ENCODE measurements at places on chromosomes 5 and 9.
A peak's percentile ranks its signal among the peaks of the same experiment; 100 is the strongest.

DNA sequence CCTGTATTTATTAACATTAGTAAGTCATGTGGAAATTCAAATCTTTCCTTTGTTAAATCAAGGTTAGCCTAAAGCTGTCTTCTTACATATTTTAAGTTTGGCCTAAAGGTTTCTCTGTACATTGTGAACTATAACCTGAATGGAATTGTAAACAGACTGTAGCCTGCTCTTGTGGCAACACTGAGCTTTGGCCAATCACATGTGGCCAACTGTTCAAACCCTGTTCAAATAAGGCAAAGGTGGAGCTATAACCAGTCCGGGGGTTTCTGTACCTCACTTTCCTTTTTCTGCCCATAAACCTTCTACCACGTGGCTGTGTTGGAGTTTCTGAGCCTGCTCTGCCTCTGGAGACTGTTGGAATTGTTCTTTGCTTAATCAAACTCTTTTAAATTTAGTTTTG lies 3.3 kb upstream of the HAPLN1 start:
- DNase-seq = no peak

DNA sequence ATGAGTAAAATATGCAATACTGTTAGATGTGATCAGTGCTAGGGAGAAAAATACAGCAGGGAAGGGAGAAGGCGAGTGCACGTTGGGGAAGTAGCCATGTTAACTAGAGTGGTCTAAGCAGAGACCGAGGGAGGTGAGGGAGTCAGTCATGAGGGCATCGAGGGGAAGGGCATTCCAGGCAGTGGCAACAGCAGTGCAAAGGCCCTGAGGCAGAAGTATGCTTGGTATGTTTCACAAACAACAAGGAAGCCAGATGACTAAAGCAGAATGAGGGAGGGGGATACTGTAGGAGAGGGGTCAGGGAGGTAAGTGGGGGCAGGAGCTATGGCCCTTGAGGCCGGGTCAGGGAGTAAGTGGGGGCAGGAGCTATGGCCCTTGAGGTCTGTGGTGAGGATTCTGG lies 123.3 kb upstream of the BOD1 start:
- DNase-seq = no peak

- peak; percentile 86 for DNase-seq
These were observed at the start of gene TNIP1 for GRCh38 chr5:151080613-151081430. Gene TNIP1, minus strand, starts transcription at chr5:151081034. Its CDS starts 15,939 bp downstream, at chr5:151065095.

GRCh38 chr9:126490214-126490631 lies 123.5 kb upstream of the LMX1B start:
- no peak for DNase-seq

DNA sequence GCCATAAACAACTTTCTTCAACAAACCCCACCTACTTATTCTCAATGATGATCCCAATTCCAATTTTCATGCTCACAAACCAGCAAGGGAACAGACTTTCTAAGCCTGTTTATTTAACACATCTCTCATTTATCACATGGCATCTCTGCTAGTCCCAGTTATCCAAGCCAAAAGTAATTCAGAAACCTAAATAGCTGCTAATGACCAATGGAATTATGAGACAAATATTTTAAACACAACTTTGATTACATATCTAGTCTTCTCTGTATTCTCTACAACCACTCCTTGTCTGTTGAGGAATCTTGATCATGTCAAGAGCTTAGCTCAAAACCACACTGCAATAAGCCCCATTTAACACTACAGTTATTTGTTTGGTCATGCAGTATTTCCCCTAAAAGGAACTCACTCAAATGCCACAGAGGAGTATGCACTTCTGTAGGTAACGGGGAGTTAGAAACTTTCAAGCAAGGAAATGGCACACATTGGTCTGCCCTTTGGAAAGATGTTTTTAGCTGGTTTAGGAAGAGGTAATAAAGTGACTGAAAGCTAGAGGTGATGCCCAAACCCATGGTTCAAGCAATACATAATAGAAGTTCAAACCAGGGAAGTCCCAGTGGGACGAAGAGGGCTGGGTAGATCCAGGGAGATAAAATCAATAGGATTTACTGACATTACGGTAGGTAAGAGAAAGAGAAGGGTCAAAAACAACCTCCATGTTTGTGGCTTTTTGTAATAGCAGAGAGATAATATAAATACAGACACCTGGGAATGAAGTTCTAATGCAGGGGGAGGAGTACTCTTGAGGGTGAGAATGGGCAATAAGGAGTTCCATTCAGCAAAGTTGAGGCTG lies 42.1 kb upstream of the HTR4 start:
- no peak for DNase-seq

DNA sequence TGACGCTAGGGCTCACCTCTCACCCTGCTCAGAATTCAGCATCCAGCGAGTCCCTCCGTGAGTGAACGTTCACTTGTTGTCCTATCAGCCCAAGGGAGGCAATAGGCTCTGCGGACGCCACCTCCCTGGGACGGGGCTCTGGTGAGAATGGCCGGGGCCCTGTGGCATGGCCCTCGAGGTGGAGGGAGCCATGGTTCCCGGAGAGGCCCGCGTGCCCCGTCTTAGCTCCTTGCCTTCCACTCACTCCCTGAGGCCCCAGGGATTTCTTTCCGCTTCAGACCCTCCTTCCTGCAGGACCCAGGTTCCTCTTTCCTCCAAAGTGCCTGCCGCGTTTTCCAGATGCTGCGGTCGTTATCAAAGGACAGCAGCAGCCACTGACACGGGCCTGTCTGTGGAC lies 21.5 kb downstream of the EXOC3 start:
- DNase-seq = no peak

DNA sequence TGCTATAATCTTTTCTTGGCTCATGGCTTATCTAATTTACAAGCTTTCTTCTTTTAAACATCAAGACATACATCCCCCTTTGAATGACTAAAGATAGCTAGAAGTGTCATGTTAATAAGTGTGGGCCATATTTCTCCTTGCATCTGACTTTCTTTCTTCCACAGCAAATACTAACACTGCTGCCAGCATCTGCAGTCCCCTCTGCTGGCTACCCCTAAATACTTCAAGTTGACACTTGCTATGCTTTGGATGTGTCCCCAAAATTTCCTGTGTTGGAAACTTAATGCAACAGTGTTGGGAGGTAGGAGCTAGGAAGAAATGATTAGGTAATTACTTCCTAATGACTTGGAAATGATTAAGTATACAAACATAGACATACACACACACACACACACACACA lies 459.0 kb upstream of the ST8SIA4 start:
- DNase-seq = no peak

DNA sequence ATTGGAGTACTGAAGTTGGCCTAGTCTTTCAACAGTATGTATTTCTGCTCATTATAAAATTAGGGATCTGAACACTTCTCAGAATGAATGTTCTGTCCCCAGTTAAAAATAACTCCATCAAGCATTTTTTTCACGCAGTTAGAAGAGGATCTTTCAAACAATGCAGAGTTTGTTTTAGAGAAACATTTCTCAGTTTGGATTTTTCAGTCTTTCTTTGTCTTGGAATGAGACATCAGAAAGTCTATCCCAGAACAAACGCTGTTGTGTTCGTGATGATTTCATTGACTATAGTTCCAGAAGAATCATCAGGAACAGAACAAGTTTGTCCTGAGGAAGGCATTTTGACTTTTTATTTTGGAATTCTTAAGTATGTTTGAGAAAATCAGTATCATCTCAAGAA lies 218.7 kb downstream of the ARRDC3 start:
- DNase-seq = no peak

GRCh38 chr5:27403243-27403882 lies 365.0 kb upstream of the CDH9 start:
- no peak for DNase-seq

GRCh38 chr5:87321605-87322004 lies 53.9 kb downstream of the RASA1 start:
- DNase-seq = no peak

GRCh38 chr5:53219610-53220009 lies 110.1 kb upstream of the MOCS2 start:
- no peak for DNase-seq

DNA sequence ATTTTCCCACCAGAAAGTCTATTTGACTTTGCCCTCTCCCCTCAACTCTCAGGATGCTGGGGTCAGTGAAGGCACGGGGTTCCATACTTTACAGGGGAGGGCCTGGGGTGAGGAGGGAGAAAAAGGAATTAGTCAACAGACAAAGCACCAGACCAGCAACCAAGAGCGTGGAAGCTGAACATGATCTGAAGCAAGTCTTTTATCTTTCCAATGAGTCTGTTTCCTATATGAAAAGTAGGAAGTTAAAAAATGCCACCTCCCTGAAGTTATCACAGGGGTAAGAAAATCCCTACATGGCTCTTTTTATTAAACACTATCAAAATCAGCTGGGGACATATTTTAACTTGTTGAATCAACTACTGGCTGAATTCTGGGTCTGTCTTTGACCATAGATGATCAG lies 337.0 kb downstream of the TRPM3 start:
- no peak for DNase-seq

DNA sequence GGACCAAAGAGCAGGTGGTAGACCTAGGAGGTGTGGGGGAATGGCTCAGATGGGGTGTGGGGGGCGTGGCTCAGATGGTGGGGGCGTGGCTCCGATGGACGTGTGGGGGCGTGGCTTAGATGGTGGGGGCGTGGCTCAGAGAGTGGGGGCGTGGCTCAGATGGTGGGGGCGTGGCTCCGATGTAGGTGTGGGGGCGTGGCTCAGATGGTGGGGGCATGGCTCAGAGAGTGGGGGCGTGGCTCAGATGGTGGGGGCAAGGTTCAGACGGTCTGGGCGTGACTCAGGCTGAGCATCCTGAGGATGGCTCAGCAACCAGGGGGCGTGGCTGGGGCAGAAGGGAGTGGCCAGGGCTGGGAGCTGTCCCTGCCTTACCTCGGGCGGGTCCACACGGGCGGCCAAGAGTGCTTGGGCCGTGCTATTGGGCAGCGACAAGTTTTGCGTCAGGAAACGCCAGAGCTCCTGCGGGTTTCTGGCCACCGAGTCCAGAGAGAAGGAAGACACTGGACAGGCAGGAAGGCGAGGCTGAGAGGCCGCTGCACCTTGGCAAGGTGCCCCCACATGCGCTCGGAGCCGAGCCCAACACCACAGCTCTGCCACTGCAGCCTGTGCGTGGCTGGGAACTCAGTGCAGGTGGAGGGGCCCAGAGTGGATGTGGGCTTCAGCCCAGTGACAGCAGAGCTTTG lies 5.9 kb downstream of the ABCA2 start:
- no peak for DNase-seq

GRCh38 chr9:121989010-121989409 lies 104.1 kb downstream of the TTLL11 start:
- DNase-seq = no peak

DNA sequence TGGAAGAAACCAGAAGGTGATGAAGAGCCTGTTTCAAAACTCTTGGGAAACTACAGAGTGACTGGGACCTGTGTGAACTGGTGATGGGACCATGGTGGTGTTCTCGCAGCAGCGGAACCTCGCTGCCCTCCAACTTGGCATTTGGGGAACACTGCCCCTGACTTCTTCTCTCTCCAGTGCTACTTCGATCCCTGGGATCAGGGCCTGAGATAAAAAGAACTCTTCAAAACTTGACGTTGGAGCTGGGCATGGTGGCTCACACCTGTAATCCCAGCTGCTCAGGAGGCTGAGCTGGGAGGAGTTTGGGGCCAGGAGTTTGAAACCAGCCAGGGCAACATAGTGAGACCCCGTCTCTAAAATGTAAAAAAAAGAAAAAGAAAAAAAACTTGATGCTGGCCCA lies 18.1 kb downstream of the PITX1 start:
- DNase-seq = no peak

DNA sequence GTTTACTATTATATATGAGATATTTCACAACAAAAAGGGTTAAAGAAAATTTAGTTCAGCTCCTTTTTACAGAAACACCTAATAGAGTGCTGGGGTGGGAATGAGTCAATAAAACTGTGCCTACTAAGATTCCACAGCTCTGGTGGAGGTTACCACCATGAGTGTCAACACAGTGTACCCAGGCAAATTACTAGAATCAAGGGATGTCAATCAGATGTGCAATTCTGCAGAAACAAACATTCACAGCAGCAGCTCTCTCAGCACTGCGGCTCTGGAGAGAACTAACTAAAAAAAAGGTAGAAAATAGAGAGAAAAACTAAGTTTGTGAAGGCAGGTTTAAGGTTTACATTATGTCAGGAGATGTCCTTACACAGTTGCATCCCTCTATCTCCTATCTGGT lies 1313.0 kb downstream of the MAT2B start:
- no peak for DNase-seq

DNA sequence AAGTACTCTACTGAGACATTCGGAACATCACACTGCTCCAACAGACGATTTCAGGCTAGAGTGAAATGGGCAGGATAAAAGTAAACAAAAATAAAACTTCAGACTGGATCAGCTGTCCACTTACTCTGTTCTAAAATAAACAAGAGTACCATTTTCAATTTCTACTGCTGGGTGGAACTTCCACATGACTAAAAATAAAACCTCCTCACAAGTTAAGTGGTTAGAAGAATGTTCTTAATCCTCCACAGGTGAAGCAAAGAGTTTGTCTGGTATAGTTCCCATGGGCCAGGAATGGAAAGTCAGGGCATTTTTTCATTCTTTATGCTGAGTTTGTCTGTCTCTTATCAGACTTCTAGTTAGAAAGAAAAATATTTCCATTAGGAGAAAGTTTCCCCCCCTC lies 15.7 kb downstream of the NUDT12 start:
- no peak for DNase-seq

- no peak for DNase-seq
These were observed 57.6 kb upstream of the GRHPR start for GRCh38 chr9:37364751-37365360.

- DNase-seq = no peak
These were observed 531.8 kb upstream of the DAP start for GRCh38 chr5:11292648-11293356.

DNA sequence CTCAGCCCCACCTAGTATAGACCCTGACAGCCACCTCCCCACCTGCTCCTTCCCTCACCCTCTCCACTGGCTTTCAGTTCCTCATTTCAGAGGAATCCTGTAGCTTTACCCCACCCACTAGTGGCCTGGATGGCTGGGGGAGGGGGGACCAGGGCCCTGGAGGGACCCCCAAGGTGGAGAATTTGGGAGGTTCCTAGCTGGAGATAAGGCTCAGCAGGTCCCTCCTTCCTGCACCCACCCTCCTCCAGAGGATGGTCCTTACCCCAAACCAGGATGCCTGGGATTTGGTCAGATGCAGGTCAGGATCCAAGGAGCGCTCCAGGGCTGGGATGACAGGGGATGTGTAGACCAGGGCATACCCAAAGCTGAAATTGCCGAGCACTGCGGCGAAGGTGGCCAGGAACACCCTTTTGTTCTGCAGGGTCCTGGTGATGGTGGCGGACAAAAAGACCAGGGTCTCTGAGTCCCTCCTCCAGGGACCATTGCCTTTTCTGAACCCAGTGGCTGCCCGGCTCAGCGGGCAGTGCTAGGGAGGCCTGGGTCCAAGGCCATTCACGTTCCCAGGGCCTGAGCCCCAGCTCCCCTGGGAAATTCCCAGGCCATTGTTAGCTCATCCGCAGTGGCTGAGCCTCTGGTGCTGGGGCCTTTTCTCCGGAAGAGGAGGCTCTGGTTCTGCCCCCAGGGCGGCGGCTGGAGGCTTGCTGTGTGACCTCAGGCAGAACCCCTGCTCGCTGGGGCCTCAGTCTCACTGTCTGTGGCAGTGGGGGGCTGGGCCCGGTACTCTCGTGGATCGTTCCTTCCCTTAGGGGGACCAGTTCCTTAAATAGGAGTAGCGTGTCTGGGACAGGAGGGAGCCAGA lies 678 bp downstream of the SLC2A6 start:
- DNase-seq = no peak

All from renal pelvis (tissue), 12 donors.